ENCODE measurements at places on chromosomes 1 and 21.

GRCh38 chr1:23791516-23792047, 637 bp downstream of the LYPLA2 start:
- DNase-seq = no peak

DNA sequence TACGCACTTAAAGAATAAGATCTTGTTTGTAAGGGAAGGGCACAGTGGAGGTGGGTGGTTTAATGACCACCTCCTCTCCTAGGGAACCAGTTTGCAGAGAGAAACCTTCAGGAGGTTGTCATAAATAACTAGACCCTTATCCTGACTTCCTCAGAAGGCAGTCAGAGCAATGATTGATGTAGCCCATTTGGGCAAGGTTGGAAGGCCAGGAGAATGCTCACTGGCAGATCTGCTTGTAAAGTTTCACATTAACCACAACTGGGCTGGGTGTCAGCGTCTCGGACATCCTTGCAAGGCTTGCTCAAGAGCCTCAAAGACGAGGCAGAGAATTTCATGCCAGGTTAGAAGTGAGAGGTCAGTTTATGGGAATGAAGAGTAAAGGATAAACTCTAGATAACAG, 87.6 kb upstream of the TRABD2B start:
- DNase-seq = no peak

DNA sequence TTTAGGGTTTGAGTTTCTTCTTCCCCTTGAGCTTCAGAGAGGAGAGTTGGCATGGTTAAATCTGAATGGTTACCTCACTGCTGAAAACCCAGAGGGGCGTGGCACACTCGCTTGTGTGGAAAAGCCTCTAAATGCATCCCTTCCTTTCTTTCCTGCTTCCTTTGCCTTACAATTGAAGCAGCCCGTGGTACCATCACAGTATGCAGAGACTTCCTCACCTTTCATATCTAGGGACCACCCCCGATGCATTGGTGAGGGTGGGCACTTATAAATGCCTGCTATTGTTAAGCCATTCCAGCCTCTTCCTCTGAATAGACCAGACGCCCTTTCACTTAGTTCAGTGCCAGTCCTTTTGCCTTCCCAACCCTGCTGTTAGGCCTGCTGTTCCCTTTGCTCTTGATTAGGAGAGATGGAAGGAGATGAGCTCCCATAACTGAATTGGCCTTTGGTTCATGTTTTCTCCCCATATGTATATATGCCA, 21.9 kb upstream of the LAX1 start:
- no peak for DNase-seq

- no peak for DNase-seq
Measured at GRCh38 chr1:232263452-232263851, 366.5 kb downstream of the SIPA1L2 start.

DNA sequence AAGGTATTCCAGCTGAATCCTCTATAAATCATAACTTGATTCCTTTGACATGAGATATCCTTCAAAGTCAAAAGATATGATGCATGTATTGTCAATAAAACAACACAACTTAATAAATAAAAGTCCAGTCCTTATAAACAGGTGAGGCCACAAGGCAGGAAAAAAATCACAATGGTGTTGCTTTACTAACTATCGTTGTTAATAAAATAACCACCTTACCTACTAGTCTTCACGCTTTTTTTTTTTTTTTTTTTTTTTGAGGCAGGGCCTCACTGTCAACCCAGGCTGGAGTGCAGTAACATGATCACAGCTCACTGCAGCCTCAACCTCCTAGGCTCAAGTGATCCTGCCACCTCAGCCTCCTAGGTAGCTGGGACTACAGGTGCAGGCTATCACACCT, at the start of gene TMEM81:
Gene TMEM81, minus strand, starts transcription at position 101 of the 400 bp plus-strand sequence. CDS start 140 bp downstream, outside the sequence.
- no peak for DNase-seq

GRCh38 chr1:161138431-161138830, 6.0 kb upstream of the DEDD start:
- no peak for DNase-seq

DNA sequence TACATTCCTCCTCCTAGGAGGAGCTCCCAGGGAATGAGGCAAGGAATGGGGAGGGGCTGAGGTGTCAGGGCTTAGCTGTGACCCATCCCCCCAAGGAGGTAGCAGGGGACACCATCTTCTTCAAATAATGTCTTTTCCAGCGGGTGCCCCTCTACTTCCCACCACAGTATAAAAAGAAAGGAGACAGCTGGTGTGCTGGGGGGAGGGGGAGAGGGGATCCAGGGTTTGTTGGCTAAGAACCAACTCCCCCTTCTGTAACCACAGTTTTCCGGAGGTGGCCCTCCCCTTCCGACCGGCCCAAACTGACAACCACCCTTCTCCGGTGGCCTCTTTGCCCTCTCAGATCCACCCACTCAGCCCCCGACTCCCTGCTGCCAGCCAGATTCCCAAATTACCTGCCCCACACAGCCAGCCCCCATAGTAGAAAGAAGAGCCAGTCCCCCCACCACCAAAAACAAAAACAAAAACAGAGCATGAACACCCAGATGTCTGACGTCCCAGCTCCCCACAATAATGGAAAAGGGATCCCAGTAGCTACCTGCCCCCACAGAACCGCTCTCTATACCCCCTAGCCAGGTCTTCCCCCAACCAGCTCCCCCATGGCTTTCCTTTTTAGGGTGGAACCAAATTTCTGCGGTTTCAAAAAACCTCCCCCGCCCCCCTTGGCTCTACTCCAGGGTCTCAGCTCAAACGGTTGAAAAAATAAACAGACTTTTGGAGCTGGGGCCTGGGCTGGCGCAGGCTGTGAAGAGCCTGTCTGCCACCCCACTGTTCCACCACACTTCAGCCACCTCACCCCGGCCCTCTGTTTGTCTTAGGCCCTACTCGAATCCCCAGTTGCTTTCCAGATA, 2.1 kb downstream of the ARHGEF2 start:
- DNase-seq = no peak

- DNase-seq = no peak
Measured at GRCh38 chr21:32298148-32298559, 501 bp upstream of the MRAP start.

GRCh38 chr1:226921504-226921903, 18.6 kb upstream of the COQ8A start:
- no peak for DNase-seq

DNA sequence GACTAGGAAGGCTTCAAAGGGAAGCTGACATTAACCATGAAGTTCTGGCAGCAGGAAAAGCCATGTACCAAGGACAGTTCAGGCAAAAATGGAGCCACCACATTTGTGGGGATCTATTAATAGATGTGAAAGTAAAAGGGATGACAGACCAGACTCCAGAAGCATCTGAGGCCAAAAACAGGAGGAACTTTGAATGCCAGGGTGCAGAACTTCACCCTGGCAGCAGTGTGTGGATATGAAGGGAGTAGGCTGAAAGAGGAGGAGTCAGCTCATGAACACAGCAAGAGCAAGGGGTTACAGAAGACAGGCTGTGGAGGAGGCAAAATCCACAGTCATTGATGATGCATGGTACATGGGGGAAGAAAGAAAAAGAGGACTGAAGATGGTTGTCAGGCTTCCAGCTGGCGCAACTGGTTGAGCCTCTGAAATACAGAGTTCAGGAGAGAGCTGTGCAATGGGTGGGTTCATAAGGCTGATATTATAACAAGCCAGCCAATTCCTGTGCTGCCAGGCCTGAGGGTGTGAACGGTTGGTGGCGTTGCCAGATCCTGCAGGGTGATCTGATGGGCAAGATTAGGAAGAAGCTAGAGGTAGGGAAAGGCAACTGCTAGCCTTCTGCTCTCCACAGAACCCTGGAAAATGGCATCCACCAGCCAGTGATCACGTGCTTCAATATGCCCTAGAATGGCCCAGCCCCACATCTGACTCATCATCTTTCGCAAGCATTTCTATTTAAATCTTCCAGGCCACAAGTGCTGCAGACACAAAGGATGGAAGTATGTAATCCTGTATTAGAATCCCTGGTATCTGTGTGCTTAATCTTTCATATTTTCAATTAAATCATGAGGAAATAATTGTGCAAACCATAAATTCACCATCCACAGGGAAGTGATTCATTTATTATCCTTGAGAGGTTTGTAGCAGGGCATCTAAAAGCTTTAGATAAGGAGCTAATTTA, 81.9 kb downstream of the SLC25A24 start:
- DNase-seq = no peak

DNA sequence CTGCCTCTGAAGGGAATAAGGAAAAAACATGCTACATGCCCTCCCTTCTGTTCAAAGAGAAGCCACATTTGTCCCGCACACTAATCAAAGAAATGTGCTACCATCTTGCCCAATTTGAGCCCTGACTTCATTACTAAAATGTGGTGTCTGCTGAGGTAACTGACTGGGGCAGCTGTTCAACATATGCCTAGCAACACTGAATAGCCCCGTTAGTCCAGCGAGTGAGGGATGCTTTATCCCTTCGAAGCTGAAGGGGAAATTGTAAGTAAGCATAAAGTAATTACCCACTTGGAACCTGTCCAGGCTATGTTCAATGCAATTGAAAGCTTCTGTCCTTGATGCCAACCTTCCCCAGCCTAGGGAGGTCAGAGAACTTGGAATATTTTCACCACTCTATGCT, 310.6 kb downstream of the SEC16B start:
- no peak for DNase-seq

DNA sequence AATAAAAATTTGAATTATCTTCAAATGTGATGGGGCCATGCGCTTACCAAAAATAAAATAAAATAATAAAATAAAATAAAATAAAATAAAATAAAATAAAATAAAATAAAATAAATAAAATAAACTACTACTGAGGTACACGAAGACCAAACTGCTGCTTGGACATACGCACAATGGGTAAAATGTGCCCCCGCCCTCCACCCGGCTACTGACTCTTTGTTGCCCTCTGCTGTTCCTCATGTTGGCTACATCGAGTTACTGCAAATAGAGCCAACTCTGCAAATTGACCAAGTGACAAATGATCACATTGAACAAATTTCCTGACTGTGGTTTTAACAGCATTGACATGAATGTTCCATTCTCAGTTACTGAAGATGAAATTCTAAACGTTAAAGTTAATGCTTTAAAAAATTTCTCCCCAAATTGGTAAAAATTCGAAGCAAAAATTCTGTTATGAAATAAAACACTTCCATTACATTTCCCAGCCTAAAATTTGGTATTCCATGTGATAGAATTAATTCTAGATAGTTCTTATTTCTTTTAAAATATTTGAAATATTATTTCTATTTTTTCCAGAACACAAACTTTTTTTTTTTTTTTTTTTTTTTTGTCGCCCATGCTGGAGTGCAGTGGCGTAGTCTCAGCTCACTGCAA, 18.8 kb upstream of the MAP1LC3C start:
- no peak for DNase-seq

DNA sequence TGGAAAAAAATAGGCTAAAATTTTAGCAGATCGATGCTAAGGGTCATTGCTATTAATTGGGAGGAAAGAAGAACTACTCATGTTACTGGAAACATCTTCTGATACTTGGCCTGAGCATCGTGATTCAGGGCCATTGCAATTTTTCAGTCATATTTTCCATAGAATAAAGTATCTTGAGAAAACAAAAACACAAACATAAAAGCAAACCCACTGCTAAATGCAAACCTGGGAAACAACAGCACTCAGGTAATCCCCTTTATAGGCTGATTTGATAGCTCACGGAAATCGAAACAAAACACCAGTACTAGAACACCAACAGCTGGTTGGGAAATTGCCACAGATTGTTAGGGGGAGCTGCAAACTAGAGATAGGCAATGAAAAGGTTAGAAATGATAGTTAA, 172.9 kb upstream of the ESRRG start:
- DNase-seq = no peak

DNA sequence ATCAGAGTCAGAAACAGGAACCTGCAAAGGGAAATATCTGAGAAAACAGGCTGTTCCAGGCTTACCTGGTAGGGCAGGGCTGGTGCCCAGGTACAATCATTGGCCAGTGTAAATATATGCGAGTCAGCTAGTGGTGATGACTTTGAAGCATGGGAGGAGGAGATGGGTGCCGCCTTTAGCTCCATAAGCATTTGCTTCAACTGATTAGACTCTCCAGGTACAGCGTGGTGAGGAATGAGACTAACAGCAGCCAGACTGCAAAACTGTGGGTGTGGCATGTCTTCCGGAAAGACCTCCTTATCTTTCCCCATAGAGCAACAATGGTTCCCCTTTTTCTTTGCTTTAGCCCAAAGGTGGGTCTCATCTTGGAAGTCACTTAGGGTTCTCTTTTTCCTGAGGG, 137.2 kb downstream of the LRIG2 start:
- DNase-seq = no peak

- DNase-seq = no peak
Measured at GRCh38 chr1:46675549-46676314, 4.1 kb downstream of the TEX38 start.

GRCh38 chr1:74162333-74162732, 35.6 kb downstream of the LRRIQ3 start:
- no peak for DNase-seq

DNA sequence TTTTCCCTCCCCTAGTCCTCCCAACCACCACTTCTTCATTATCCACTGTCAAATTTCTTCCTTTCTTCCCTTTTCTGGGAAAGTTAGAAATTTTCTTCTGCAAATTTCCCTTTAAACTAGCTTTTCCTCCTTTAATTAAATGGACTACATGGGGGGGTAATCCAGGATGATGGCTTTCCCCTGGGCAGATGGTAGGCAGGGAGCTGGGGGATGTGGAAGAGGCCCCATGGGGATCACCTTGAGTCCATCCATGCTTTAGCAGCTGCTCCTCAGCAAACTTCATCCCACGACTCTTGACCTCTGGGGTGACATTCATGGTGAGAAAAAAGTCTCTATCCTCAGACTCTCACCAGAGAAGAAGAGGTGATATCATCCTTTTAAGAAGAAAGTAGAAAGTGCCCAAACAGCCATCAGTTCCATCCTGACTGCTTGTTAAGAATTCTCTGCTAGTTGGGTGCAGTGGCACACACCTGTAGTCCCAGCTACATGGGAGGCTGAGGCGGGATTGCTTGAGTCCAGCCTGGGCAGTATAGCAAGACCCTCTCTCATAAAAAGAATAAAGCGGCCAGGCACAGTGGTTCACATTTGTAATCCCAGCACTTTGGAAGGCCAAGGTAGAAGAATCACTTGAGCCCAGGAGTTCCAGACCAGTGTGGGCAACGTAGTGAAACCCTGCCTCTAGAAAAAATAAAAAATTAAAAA, 2.4 kb downstream of the GPATCH4 start:
- DNase-seq = no peak

DNA sequence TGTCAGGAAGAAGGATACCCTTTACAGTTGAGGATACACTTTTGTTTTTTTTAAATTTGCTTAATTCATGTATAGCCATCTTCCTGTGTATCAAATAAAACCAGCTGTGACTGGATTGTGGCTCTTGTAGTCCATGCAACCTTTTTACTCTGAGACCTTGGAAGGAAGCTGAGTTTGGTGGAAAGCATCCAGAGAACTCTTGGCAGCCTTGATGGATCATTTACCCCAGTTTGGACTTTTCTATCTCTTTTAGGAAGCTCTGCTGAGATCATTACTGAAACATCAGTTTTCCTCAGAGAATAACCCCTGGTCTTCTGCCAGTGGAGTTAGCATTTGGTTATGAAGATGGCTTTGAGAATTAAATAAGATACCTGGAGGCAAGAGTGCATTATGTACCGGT, 21.2 kb upstream of the APOBEC4 start:
- DNase-seq = no peak

- DNase-seq = no peak
Measured at GRCh38 chr1:206998816-206999215, 28.6 kb upstream of the FCAMR start.
